Adipocyte (in vitro differentiated cells): ENCODE measurements at places on chromosomes 13 and 19.

GRCh38 chr13:58300974-58301681 lies 669.6 kb downstream of the PCDH17 start:
- no peak for DNase-seq

DNA sequence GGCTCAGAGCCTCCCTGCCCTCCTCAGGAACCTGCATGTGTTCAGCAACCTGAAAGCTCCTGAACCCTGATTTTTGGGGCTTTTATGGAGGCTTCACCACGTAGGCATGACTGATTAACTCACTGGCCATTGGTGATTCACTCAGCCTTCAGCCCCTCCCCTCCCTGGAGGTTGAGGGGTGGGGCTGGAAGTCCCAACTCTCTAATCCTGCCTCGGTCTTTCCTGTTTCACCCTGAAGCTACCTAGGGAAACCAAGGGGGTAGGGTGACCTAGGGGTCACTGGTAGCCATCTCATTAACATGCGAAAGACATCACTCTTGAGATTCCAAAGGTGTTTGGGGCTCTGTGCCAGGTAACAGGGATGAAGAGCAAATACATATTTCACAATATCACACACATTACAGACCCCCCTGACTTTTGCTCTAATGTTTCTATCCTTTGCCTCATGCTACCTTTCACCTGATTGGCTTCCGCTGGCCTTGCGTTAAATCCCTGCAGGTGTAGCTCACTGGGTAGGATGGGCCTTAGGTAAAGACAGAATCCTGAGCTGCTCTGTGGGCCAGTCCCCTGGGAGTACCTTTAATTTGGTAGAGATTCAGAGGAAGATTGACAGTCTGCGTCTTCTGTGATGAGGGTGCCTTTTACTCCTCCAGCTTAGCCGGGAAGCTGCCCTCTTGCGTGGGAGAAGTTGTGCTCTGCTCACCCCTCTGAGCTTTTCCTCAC lies 260.6 kb downstream of the ATP8A2 start:
- no peak for DNase-seq

- DNase-seq: no peak
Measured at GRCh38 chr13:100231176-100231575, 142.3 kb downstream of the PCCA start.

GRCh38 chr19:33683881-33684537 lies 62.3 kb downstream of the CHST8 start:
- DNase-seq: peak; percentile 50

GRCh38 chr19:15555021-15555420 lies 46.7 kb downstream of the CYP4F22 start:
- DNase-seq: no peak

GRCh38 chr13:108227651-108228272 lies 9.6 kb downstream of the ABHD13 start:
- peak; percentile 80 for DNase-seq

DNA sequence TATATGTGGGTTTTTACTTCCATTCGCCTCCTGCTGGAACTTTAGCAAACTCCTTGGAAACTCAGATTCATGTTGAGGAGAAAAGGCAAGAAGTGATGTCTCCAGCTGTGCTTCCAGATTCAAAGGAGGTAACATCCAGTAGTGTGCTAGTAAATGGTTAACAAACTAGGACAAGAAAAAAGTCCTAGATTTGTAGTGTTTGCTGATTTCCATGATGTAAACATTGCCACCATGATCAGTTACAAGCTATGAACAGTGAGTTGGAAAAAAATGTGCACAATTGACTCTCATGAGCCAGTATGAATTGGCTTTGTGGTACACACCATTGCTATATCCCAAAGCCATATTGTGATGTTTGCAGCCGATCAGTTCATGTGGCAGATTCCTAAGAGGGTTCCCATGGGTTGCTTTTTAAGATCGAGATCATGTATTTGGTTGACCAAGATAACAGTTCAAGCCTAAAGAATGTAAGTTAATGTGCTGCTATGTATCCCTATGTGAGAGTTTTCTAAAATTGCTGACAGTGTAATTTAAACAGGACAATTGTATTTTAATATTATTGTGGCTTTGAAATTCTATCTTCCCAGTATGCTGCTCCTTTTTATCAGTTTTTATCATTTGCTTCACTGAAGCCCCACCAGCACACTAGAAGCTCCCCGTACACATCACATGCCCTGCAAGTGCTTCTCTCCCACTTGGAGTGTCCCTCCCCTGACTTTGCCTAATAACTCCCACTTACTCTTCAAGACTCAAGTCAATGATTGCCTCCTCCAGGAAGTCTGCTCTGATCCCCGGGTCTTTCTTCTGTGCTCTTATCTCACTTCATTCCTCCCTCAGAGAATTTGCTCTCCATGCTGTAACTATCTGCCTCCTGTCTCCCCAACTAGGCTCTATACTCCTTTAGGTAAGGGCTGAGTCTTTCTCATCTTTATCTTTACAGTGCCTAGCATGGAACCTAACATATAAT lies 148.3 kb downstream of the RGCC start:
- DNase-seq: no peak

GRCh38 chr13:99380921-99381645 lies 73.9 kb upstream of the GPR183 start:
- DNase-seq: no peak

GRCh38 chr19:55930996-55931515 lies 1.1 kb downstream of the NLRP13 start:
- no peak for DNase-seq

- DNase-seq: no peak
Measured at GRCh38 chr19:38726761-38727301, 17.4 kb downstream of the CAPN12 start.

DNA sequence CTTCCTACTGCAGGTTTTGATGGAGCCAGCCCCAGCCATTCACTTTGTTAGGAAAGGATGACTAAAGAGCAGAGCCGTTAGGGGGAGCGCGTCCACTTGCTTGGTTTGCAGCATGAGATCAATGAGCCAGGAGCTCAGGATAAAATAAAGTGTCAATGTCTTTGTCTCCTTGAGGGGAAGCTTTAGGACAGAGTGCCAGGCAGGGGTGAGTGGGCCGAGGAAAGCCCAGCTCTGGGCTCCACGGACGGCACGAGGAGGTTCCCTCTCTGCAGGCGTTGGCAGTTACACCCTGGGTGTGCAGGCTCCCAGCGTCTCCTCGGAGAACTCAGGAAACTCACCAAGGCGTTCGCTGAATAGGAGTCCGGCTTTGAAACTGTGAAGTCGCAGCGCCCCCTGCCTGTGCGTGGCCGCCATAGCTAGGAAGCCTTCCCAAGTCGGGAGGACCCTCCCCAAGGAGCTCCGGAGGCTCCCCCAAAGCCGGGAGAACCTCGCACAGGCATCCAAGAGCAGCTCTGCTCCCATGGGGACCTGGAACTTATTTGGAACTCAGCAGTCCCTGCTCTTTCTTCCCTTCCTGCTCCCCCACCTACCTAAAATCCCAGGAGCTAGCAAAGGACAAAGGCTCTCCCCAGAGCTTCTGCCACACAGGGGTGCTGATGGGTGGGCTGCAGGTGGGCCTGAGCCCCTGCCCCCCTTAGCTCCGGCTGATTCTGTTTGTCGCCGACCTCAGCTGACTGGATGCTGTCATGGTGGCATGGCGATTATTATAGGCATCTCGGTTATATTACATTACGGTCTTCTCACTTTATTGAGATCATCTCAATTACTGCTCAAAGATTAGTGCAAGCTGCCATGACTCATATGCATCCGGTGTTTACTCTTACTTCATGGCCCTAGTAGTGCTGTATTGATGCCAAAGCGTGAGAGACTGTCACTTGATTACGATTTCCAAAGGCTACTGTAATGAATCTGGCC lies 34.4 kb downstream of the GSX1 start:
- DNase-seq: peak; percentile 94

DNA sequence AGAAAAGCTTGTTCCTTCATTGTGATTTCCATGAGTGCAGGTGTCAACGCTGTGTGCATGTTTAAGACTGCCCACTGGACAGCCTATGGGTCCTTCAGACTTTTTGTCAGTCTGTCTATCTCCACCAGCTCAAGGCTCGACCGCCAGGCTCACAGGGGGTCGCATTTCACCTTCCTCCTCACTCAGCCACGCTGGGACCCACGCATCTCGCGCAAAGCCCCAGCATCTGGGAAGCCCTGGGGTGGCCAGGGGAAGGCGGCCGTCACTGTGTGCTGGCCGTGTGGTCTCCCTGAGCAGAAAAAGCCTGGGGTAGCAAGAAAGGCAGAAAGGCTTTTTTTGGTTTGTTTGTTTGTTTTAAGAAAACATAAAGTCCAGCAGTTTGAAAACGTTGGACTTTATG lies 48.5 kb downstream of the KLF2 start:
- no peak for DNase-seq

- no peak for DNase-seq
Measured at GRCh38 chr13:51839711-51840540, 5.1 kb downstream of the TMEM272 start.

- DNase-seq: no peak
Measured at GRCh38 chr13:50544211-50544610, 299.3 kb downstream of the DLEU7 start.

DNA sequence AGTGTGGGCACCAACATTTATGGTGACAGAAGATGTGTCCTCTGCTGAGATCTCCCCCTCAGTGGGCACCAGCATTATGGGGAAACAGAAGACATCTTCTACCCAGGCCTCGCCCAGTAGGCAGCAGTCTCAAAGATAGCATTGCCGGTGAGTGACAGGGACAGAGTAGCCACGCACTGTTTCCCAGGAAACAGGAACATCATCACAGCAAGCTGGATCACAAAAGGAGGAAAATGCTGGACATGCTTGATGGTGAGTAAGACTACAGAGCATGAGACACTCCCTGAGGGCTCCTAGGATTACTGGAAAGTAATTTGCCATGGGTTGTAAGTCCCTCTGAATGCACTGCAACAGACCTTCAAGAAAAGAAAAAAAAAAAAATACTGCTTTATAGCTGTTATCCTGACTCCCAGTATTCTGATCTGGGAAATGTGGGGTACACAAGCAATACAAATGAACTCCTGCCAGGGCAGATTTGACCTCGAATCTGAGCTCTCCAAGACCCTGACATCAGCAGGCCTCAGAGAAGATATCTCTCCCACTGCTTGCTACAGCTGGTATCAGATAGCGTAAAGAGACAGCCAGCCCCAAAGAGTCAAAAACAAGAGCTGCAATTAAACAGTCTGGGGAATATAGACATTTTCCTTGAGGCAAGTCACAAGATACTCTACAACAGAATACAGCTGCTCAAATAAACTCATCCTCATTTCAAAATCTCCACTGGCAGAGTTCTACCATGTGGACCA lies 180.4 kb downstream of the RBM26 start:
- DNase-seq: no peak

GRCh38 chr19:2721570-2722540 lies 683 bp upstream of the DIRAS1 start:
- no peak for DNase-seq

- DNase-seq: peak; percentile 93
Measured at GRCh38 chr13:35512271-35512920, 35.9 kb upstream of the MAB21L1 start.

GRCh38 chr13:49417161-49417560 lies 26.7 kb downstream of the CAB39L start:
- no peak for DNase-seq

DNA sequence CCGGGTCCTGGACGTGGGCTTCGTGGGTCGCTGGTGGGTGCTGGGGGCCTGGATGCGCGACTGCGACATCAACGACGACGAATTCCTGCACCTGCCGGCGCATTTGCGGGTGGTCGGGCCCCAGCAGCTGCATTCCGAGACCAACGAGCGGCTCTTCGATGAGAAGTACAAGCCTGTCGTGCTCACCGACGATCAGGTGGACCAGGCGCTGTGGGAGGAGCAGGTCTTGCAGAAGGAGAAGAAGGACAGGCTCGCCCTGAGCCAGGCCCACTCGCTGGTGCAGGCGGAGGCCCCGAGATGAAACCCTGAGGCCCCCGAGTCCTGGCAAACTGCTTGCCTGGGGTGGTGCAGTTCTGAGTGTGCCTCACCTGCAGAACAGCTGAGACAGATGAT lies 787 bp downstream of the TIMM29 start:
- DNase-seq: no peak

GRCh38 chr13:50015750-50016149 lies 506 bp downstream of the KCNRG start:
- no peak for DNase-seq

DNA sequence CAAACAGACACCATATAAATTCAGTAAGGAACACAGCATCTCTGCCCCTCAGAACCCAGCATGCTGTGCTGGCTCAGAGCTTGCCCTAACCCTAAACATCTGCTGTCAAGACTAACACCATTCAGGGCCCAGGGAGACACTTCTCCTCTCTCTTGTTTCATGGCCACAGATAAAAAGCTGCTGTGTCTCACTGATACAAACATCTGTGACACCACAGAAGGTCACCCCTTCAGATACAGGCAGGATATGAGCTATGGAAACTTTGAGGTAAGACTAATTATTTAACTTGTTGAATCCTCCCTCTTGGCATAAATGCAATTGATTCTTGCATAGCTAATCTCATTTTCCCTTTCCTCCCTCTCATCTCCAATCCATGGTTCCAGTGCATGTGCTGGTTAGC lies 61.6 kb upstream of the GPR12 start:
- DNase-seq: no peak

- peak; percentile 68 for DNase-seq
Measured at GRCh38 chr13:73141292-73141771, 82.5 kb downstream of the KLF5 start.

DNA sequence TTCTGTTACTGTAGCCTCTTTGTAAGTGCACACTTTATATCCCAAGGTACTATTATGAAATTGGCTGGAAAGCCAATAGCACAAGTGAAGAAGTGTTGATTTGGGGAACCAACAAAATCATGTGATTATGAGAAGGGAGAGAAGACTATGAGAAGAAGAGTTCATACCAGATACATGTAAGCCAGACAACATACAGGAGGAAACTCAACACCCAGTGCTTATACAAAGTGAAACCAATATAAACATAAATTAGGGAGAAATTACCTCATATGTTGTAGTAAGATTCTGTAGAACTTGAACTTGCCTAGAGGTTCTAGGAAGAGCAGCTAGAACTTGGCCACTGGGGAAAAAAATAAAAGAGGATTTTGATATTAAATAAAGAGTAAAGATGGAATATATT lies 17.4 kb downstream of the CPB2 start:
- DNase-seq: no peak

DNA sequence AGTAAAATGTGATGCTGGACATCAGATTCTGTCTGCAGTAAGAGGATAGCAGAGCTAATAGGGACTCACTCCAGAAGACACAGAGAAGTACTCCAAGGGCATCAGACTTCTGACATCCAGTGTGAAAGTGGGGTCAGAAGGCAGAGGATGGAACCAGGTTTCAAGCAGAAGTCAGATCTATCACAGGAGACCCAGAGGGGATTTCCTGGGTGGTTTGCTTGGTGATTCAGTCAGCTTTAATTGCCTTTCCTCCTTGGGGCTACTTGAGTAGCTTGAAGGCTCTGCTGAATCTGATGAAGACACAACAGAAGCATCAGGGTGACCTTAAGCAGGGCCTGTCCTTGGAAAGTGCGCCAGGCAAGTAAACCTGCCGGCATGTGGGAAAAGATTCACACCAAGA lies 300.6 kb downstream of the COG6 start:
- DNase-seq: no peak

DNA sequence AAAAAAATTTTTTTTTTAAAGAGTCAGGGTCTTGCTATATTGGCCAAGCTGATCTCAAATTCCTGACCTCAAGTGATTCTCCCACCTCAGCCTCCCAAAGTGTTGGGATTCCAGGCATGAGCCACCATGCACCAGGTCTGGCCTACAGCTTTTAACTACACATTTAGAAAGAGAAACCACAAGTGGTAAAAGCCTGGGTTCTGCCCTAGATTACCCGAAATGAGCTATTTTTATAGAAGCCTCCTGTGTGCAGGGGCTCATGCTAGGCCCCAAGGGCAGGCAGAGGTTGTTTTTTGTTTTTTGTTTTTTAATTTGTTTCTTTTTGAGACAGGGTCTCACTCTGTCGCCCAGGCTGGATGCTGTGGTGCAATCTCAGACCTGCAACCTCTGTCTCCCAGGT lies 14.0 kb upstream of the MYADM start:
- DNase-seq: no peak
